Stimulated activated CD8-positive, alpha-beta memory T cell treated with anti-CD3 and anti-CD28 coated beads, Interleukin-7, amount 100 ng/mL, for 1 hour (primary cell): ENCODE measurements at places on chromosomes 2 and 18.

- no peak for DNase-seq
These were observed 399.4 kb upstream of the HS6ST1 start for GRCh38 chr2:128717758-128718710.

DNA sequence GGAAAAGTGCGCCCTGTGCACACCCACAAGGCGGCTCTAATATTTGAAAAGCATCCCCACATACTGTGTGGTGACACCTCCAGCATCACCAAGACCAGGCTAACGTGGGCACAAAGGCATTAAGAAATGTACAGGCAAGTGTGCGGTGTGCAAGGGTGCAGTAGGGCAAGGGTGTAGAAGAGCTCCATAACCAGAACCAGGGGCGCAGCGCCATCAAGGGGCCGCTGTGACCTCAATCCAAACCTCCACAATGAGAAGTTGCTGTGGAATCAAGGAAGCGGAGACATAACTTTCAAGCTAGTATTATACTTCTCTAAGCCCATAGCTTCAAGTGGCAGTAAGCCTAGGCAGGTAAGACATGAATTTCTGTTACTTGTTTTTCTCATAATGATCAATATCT lies 13.0 kb downstream of the L3MBTL4 start:
- no peak for DNase-seq

GRCh38 chr2:117960231-117960630 lies 53.6 kb downstream of the CCDC93 start:
- no peak for DNase-seq

DNA sequence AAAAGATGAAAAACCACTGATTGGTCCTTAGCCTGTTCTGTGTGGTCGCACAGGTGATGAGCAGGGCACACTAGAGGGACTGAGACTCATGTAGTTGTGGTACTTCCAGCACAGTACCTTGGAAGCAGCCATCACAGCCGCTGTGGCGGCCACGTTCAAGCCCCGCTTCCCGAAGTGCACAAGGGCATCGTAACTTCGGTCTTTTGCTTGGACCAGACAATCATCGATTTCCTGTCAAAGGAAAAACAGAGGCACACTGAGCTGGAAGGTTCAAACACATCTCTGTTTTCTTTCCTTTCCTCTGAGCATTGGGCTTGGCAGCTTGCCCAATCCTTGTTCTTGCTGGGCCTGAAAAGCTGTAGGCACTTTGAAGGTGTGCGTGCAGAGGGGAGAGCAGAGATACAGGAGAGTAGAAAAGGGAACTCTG lies 52.6 kb downstream of the MRPL35 start:
- DNase-seq: no peak

DNA sequence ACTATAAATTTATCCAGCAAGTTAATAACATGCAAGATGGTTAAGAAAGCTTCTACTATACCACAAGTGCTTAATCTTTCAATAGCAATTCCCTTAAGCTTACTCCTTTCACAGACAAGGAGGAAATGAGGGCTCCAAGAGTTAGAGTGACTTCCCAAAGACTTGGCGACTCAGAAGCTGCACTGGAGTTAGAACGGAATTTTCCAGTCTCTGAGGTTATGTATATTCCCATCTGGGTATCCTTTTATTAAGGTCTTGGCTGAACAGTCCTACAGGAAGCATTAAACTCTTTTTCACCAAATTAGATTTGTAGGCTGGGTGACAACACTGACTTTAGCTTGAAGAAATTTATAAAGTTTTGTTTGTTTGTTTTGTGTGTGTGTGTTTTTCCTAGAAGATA lies 256.9 kb upstream of the DPP10 start:
- DNase-seq: no peak

GRCh38 chr2:27135478-27135955 lies 1.1 kb upstream of the PREB start:
- no peak for DNase-seq

DNA sequence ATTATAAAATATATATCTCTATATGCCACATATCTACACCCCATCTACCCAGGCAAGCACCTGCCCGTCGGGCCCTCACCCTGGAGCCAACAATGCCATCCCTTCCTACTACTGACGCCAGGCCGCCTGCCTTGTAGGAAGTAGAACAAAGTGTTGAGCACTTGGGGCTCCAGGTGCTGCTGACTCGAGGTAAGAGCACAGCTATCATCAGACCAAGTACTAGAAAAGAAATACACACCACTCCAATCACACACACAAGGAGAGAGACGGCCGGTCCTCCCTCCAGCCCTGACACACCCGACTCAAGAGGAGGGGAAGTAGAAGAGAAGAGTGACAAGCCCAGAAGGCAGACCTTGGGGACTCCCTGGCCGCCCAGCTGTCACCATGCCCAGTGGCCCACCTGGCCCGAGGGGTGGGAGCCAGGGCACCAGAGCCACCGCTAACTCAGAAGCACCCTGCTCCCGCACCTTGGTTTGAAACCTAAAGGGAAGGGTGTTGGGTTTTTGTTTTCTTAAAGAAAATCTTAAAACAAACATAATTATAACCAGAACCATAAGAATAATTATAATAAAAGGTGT lies 64.0 kb upstream of the POMC start:
- DNase-seq: no peak

DNA sequence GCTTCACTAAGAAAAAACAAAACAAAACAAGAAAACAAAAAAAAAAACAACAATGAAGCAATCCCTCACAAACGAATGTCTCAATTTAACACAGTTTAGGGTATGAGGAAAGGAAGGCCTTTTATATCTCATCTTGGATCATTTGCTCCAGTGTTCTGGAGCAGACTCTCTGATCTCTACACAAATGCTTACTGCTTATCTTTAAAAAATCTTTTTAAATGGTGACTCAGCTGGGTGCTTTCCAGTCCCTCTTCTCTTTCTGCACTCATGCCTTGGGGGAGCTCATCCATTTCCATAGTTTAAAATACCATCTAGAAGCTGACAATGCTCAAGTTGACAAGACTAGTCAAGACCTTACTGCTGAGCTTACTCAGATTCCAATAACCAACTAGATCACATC lies 56.2 kb downstream of the ETAA1 start:
- no peak for DNase-seq

- DNase-seq: no peak
These were observed 121.3 kb downstream of the FMNL2 start for GRCh38 chr2:152456262-152456661.

- no peak for DNase-seq
These were observed 1950.8 kb upstream of the PIK3C3 start for GRCh38 chr18:40004246-40004645.

DNA sequence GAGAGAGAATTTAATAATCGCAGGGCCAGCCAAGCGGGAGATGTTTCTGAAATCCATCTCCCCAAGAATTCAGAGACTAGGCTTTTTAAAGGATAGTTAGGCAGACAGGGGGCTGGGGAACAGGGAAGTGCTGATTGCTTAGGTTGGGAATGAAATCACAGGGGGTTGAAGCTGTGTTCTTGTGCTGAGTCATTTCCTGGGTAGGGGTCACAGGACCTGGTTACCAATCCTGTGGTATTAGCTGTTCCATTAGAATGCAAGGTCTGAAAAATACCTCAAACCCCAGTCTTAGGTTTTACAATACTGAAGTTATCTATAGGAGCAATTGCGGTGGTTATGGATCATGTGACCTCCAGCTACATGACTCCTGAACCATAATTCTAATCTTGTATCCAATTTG lies 4.6 kb downstream of the SP140 start:
- DNase-seq: no peak

DNA sequence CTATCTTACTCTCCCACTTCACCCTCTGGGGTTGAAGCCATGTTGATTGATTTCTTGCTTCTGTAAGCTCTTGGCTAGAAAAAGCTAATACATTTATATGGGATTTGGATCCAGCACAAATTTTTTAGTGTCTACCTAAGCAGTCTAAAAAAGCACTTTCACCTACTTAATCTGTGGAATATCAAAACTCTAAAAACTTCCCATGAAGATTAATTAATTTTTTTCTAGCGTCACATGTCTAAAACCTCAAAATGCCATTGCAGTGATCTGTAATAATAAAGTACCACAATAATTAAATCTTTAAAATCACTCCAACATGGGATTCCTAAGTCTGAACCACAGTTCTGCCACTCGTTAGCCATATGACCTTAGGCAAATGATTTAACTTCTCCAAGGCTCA lies 180.1 kb downstream of the EN1 start:
- no peak for DNase-seq

DNA sequence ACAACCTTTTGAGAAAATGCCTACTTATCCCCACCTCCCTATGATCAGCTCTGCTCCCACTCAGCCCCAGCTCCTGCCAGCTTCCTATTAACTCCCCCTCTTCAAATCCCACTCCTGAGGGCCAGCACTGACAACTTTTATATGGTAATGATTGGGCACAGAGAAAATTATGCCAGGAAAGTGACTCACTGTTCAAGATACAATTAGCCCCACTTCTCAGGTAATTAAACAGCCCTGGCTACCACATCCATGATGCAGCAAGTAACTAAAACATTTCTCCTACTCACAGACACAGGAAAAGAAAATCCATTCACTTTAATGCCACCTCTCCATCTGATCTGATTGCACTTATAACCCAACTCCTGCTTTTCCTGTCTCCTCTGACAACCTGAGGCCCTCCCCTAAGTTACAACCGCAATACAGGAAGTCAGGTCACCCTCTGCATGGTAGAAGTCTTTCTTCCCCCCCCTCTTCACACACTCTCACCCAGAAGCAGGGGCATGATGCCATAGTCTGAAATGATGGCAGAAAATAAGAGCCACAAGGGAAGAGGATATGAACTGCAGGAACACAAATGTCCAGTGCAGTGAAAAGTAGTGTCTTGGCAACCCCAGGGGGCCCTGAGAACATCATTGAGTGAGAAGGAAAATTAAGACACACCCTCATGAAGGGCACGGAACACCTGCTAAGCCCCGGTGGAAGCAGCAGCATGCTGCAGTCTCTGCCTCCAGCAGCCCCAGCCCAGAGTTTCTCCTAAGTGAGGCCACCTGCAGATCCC lies 54.4 kb downstream of the STK39 start:
- DNase-seq: no peak

- no peak for DNase-seq
These were observed 56.5 kb downstream of the KYNU start for GRCh38 chr2:142933916-142934315.

- no peak for DNase-seq
These were observed 133.5 kb downstream of the ASB1 start for GRCh38 chr2:238560234-238560633.

- DNase-seq: no peak
These were observed 9.2 kb upstream of the CD28 start for GRCh38 chr2:203697190-203697589.

- no peak for DNase-seq
These were observed 1.4 kb downstream of the CYRIA start for GRCh38 chr2:16664052-16664731.

DNA sequence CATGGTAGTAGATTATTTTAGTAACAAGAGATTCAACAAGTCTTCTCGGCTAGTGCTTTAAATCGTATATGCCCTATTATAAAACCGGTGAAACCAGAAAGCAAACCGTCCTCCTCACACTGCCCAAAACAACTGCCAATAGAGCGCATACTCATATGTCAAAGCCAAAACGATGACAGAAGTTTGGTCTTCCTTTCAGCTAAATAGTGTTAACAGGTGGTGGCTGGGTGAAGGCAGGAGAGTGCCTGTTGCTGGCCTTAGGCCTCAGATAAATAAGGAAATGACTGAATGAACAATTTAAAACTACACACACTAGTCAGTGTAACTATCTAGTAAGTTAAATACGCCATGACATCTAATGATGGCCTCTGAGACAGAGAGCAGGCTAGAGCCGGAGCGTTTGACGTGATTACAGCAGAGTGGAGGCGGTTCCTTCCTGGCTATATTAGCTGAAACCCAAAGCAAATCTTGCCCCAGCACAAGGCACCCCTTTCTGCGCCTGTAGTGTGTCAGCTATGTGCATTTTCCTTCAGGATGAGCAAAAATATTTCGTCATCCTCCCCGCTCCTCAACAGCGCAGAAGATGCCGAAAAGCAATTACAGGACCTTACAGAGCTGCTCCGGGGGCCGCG lies 1.6 kb downstream of the LONRF2 start:
- DNase-seq: no peak

DNA sequence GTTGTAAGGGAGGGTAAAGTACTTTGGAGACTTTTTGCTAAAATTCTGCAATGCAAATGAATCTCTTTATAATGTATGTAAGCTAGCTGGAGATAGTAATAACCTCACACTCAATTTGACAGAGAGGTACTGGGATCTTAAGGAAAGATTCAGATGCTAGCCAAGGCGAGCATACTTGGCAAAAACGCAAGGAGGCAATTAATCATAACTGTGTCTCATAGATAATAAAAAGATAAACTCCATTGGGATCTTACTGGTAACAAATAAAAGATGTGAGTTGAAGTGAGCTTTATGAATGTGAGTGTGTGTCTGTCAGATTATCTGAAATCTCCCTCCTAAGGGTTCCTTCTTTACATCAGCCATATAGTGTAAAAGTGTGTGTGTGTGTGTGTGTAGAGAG lies 533.0 kb downstream of the TMX3 start:
- DNase-seq: no peak

GRCh38 chr2:134136731-134137130 lies 117.1 kb upstream of the MGAT5 start:
- no peak for DNase-seq

- DNase-seq: no peak
These were observed 27.3 kb upstream of the SPOPL start for GRCh38 chr2:138474100-138474825.

DNA sequence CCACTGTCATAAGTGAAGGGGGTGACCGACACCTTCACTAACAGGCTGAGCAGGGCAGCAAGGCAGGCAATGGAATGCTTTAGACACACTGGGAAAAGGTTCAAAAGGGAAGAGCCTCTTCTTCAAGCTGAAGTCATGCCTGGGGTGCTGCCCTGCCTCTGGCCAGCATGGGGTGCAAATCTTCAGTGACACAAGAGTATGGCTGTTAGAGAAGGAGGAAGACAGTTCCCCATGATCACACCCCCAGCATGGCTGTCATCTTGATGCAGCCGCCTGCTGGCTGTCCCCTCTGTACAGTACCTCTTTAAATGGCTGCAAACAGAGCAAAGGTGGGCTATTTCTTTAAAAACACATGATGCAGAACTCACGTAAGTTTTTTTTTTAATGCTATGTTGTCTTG lies 71.9 kb downstream of the INPP4A start:
- no peak for DNase-seq

DNA sequence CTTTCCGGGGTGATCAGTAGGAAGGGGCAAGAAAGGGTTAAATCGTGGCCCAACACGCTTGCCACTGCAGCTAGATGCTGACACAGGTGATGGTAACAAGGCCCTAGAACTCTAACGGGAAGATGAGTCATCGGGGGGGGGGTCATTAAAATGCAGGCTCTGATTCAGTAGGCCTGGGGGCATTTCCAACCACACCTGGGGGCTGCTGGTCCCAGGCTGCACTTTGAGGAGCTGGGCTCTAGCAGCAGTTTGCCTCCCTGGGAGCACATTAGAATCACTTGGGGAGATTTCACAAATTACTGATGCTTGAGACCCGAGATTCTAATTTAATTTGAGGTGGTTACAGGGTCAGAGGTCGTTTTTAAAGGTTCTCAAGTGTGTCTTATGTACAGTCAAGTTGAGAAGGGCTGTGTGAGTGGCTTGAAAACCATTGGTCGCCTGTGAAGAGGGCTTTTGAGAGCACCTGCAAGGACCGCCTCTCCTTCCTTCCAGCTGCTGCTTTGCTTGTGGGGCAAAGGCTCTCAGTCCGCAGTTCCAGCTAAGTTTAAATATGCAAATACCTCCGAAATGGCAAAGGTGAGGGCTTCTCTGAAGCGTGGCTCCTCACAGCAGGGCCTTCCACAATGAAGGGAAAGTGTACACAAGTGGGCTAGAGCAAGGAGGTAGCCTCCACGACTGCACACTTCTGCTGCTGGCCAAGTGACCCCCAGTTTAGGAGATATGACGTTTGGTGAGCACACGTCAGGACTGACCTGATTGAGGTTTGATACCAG lies 128.0 kb upstream of the MSH6 start:
- no peak for DNase-seq
